ENCODE measurements at places on chromosomes 6 and 20.

GRCh38 chr6:70834520-70834919, 122.3 kb downstream of the B3GAT2 start:
- no peak for DNase-seq

GRCh38 chr20:38692436-38693411, 31.6 kb upstream of the SLC32A1 start:
- DNase-seq, result peak; percentile 28

DNA sequence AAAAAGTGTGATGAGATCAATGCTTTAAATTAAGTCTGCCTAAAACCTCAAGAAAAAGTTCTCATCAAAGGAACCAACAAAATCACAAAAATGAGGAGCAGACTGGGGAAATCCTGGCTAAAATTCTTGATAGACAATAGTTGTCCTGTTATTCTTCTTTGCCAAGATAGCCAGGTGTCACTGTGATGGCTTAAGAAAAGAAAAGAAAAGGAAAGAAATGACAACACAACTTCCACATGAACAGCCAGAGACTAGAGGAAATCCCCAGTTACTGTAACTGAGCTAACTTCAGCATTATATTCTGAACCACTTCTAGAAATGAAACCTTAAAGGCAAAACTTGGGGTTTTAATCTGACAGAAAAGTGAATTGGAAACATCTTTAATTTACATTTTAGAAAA, 129.6 kb downstream of the CD24 start:
- DNase-seq, result no peak

DNA sequence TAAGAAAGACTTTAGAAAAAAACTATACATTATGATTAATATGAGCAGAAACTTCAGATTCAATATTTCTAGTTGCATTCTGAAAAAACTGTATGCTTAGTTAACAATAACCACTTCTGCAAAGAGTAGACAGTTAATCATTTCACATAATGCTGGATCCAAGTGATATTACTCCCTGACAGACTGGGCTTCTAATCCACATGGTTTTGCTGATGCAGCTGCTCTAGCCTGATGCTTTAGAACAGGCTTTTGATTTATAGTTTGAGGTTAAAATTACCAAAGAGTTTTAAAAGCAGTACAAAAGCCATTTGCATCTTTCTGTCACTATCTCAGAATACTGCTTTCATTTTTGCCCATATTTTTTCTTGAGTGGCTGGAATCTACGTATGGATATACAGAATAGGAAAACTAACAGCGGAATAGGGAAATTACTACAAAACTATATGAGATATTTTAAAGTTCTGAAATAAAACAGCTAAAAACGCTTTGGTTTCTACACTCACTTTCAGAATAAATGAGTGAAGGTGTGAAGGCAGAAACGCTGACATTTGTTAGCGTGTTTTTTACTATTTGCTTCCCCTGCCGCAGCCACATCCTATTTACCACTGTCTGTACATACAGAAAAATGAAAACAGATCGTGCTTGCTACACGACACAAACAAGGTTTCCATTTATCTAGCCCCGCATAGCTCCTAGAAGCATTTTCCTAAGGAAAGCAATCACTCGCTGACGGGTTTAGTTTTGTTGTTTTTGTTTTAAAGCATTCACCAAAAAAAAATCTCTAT, 61.7 kb downstream of the METTL24 start:
- no peak for DNase-seq

GRCh38 chr6:90107771-90108282, 188.8 kb downstream of the BACH2 start:
- no peak for DNase-seq

DNA sequence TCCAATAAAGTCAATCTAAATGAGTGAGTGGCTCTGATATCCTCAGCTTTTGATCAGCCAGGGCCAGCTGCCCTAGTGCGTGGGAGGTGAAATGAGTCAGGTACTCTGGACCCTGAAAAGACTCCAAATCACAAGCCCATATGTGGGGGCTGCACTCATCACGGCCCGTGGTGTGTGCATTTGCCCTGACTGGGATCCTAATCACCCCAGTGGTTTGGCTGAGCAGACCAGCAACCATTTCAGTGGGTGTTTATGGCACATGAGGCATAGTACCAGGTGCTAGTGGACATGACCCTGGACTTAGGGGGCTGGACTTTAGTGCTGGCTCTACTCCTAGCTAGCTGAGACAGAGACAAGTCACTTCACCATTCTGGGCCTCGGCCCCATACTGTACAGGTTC, 39.4 kb downstream of the SCML4 start:
- DNase-seq, result no peak

- no peak for DNase-seq
Measured at GRCh38 chr20:37526839-37527637, 638 bp downstream of the BLCAP start.

DNA sequence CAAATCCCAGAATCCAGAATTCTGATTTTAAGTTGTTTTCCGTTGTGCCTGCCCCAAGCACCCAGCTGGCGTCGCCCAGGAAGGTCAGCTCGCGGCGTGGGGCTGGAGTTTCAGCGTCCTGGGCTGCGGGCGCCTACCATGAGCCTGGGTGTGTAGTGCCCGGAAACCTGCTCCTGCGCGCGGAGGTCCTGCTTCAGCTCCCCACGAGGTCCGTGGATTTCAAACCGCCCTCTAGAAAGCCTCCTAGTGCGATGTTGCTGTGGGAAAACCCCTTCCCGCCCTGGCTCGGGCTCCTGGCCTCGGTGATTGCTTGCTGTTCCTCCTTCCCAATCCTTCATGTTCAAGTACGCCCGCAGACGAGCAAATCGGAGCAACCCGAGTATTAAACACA, 51.3 kb upstream of the NRN1 start:
- DNase-seq, result no peak

GRCh38 chr6:292506-293192, 362 bp downstream of the DUSP22 start:
- DNase-seq, result peak; percentile 64

DNA sequence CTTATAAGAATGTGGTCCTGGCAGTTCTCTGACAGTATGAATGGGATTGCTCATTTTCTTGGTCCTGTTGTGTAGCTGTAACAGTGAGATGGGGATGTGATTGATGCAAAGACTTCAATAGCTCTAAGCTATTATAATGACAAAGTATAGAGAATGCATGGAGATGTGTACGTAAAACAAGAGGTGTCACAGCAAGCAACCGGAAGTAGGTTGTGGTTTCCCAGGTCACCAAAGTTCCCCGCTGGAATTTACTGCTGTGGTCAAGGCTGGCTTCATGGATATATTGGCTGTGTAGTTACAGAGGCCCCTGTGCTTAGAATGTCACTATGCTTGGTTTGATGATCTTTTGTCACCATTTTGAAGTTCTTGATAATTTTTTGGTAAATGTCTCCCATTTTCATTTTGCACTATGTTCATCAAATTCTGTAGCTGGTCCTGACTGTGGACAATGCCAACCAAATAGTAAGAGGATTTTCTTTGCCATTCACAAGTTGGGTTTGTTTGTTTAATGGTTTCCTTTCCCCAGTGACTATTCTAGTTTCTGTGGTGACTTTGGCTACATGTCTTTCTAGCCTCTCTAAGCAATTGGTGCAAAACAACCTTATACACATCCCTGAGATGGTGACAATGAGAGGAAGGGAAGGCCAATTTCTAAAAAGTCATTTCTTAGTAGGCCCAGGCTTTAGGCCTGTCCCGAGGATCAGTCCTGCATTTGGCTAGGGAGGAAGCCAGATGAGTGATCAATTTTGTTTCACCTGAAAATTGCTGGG, 10.5 kb downstream of the DNAH8 start:
- no peak for DNase-seq

DNA sequence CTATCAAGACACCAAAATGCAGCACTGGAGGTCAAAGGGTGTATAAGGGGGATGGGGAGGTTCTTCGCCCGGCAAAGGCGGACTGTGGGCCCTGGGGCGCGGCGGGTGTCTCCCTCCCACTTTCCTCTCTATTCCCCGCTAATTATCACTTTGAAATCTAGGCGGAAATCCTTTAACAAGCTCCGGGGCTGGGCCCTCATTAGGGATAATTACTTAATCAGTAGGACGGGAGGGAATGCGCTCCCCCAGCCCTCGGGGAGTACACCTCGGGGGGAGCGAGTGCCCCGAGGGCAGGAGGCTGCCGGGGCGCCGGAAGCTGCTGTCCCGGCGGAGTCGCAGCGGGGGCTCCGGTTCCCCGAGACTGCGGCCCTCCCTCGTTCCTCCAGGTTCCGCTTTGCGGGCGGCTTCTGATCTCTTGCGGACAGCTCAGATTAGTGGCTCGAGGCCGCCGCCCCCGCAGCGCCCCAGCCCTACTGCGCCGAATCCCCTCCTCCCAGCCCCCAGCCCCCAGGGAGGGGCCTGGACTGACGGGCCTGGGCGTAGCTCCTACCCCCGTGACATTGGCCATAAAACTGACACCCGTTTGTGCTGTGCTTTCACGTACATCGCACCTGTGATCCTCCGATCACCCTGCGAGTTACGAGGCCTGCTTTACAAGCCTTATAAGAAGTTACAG, 14.7 kb downstream of the MUCL3 start:
- DNase-seq, result peak; percentile 39

DNA sequence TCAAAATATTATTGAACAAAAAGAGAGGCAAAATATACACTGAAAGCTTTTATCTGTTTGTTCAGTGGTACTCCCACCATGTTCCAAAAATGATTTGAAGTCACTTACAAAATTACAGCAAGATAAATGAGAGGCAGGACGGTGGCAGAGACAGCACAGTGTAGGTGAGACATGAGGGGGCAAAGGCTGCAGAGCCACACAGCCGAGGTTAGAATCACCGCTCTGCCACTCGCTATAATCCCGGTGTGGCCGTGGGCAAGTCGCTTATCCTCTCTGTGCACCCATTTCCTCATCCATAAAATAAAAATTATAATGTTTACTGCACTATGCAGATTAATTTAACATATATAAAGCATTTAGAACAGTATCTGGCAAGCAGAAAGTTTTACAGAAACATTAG, 140.1 kb upstream of the BEND6 start:
- DNase-seq, result no peak

- no peak for DNase-seq
Measured at GRCh38 chr6:50030777-50031562, 9.2 kb upstream of the DEFB110 start.

GRCh38 chr6:111069382-111070104, 17.8 kb upstream of the SLC16A10 start:
- DNase-seq, result no peak

- no peak for DNase-seq
Measured at GRCh38 chr6:30463242-30463641, 26.1 kb upstream of the HLA-E start.

GRCh38 chr6:143676437-143677045, 1.2 kb upstream of the PHACTR2 start:
- no peak for DNase-seq
